Stimulated activated CD8-positive, alpha-beta memory T cell treated with anti-CD3 and anti-CD28 coated beads, Interleukin-15, amount 100 ng/mL, for 1 hour (primary cell): ENCODE measurements at places on chromosomes 1 and 21.

GRCh38 chr1:82494117-82494516 lies 693.4 kb downstream of the ADGRL2 start:
- DNase-seq: no peak

GRCh38 chr1:192913683-192914082 lies 104.8 kb downstream of the RGS2 start:
- DNase-seq: no peak

- no peak for DNase-seq
Measured at GRCh38 chr21:45074818-45075595, 627 bp downstream of the ADARB1 start.

DNA sequence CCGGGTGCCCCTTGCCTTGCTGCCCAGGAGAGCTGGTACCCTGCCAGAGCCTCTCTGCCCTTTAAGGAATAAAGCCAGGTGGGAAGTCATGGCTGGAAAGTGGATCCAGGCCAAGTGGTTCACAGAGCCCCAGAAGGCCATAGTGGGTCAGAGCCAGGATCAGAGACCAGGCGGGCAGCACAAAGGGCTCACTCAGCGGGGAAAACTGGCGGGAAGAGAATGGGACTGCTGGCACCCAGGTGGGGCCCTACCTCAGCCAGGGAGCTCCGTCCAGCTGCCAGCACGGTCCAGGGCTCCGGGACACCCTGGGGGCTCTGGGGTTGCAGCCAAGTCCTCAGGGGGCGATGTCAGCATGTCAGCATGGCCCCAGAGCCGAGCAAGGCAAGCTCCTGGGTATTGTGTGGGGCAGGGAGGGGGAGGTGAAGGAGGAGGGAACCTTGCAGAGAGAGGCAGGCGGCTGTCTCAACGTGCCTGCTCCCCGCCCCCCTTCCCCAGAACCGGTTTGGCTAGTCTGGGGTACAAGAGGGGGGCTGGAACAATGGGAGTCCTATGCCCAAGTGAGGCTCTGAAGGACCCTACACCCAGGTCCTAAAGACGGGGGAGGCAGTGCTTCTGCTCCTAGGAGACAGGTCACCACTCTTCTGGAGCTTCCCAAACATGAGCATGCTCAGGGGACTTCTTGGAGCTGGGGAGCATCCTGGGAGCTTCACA lies at the start of gene ARHGEF19:
Gene ARHGEF19 (minus strand): TSS at position 402 of the 711 bp plus-strand sequence. CDS start 3,598 bp downstream, outside the sequence.
- DNase-seq: no peak

DNA sequence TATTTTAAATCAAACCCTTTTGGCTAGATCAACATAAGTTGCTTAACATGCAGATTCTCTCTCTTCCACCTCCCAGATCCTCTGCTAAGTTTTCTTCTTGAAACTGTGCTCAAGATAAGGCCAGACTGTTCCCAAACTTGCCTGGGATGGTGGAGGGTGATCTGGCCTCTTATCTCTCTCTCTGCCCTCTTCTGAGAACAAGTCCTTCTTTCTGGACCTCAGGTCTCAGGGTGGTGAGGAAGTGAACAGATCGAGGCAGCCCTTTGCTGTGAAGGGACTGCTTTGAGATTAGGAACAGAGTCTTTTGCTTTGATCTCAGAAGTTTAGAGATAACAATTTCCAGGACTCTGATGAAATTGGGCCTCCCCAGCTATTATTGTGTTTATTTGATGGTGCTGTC lies 70.7 kb downstream of the HUNK start:
- no peak for DNase-seq

- no peak for DNase-seq
Measured at GRCh38 chr1:205009670-205010069, 33.3 kb upstream of the CNTN2 start.

- DNase-seq: no peak
Measured at GRCh38 chr1:186302381-186302920, 72.6 kb downstream of the TPR start.
